ENCODE measurements at places on chromosomes 3 and 15.

DNA sequence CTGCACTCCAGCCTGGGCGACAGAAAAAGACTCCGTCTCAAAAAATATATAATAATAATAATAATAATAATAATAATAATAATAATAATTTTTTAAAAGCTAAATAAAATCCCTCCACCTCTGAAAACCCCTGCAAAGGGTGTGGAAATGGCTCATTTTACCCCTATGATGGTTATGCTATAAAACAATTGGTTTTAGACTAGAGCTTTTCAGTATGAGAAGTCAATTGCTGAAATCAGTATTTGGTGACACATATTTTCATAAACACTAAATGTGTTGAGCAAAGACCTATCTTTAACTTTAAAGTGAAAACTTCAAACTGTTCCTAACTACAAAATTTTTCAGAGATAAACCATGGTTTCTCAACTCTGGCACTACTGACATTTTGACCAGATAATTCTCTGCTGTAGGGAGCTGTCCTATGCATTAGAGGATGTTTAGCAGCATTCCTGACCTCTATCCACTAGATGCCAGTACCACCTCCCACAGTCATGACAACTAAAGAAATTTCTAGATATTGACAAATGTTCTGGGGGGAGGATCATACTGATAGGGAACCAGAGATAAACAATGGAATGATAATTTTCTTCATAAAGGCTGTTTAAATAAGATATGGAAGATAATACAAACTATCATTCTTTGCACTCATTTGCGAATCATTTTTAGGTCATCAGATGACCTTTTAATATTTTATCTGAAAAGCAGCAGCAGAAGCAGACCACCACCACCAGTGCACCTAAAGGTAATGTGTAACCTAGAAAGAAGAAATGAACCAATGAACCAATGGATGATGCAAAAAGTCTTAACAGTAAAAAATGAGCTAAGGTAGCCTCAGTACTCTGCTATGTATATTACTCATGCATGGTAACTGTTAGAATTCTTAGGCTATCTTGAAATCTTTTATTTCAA, 13.8 kb downstream of the PTPN9 start:
- DNase-seq = no peak

DNA sequence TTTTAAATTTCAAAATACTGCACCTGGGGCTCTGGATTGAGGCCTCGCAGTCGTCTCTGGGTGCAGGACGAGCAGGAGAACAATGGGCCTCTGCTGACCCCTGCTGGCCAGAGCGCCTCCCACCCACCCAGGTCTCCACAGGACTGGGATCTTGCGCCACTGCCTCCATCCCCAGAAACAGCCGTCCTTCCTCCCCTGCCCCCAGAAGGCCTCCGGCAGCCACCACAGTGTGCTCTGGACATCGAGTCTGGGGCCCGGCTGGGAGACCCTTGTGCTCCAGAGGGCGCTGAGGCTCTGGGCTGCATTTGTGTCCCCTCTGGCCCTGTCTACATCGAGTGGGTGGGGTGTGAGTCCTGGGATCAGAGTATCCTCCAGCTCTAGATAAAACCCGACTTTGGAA, 6.7 kb upstream of the ACSBG1 start:
- DNase-seq = peak; percentile 74

GRCh38 chr15:40871749-40872617, 2.1 kb downstream of the RHOV start:
- DNase-seq = no peak

GRCh38 chr3:173733029-173733652, 335.6 kb downstream of the NLGN1 start:
- DNase-seq = no peak

- DNase-seq = no peak
Measured at GRCh38 chr15:99084965-99085364, 19.9 kb upstream of the SYNM start.

Data from stimulated activated CD4-positive, alpha-beta T cell treated with anti-CD3 and anti-CD28 coated beads, Interleukin-1b, Interleukin-23, amount 100 ng/mL, for 1 hour (primary cell).